ENCODE measurements at places on chromosomes 7 and 10.

DNA sequence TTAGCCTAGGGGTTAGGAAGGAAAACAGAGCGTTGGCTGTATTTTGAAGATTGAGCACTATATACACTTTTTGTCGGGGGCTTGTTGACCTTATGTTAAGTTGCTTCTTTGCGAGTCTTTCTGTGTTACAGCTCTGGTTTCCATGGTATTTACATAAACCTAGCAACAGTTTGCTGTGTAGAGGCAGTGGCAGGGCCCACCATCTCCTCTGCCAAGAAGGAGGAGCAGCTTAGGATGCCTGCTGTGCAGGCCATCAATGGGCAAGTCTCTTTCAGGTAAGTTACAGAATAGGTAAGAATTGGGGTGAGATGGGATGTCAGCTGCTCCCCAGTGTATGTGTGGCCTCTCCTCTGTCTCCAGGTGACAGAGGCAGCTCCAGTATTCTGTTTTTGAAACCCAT lies 485.5 kb downstream of the LRMDA start:
- no peak for DNase-seq

- no peak for DNase-seq
These were observed 45.6 kb downstream of the AP3M1 start for GRCh38 chr10:74104996-74105395.

DNA sequence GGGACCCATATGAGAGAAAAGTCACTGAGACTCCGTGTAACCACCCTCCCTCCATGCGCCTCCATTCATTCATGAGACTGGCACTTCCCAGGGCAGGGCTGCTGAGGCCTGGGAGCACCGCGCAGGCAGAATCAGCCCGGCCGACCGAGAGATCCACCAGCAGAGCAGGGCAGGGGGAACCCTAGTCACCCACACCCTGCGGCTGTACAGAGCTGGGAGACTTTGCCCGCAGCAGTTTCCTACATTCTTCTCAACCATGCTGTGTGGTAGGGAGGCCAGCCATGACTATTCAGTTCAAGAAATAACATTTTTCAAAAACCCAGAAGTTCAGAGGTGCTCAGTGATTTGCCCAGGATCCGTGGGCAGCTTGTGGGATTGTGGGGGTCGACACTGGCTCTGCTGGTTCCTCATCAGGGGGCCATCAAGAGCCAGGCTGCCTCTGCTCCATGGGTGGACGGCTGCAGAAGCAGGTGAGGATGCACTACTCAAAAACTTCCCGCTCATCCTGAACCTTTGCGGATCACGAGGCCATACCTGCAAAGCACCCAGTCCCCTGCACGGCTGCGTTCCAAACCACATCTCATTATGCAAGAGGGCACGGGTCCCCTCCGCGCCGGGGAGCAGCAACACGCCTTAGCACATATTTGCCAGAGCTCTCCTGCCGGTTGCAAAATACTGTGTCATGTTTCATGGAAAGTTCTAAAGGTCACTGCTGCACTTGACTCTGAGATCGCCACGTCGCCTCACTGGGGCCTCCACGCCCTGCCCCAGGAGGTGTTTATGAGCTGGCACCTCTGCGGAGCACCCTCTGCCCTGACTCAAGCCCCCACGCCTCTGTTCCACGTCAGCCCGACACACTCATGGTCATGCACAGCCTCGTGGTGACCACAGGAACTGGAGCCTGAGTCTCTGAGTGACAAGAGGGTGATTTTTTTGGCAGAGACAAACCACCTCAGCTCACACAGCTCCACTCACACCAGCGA lies 132.0 kb downstream of the PRKAG2 start:
- DNase-seq, result no peak

DNA sequence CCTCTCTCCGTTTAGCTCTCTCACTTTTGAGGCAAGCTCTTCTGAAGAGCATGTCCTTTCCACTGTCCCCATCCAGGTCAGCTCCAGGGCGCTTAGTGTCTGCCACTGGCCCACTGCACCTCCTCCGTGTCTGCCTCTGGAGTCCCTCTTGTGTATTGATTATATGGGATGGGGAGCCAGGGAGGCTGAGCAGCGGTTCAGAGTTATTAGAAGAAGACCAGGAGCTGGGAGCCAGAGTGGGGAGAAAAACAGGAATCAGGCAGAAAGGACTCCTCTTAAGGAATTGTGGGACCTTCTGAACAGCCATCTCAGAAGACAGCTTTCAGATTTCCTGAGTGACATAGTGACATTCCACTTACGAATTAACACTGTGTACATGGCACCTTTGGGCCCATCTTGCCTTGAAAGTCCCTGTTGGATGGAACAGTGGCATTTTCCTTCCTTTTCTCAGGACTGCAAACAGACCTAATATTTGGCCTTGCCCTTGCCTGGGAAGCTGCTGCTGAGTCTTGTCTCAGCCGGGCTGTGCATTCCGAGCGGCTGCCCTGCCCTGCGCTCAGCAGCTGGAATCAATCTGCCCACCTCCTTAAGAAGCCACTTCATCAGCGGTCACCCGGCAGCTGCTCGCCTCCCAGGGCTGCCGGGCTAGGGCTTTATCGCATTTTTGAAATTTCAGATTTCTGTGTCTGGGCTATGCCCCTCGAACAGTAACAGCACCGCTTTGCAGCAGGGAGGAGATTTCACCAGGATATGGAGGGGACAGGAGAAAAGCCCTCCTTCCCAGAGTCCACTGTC lies 81.1 kb upstream of the PRKG1 start:
- no peak for DNase-seq

DNA sequence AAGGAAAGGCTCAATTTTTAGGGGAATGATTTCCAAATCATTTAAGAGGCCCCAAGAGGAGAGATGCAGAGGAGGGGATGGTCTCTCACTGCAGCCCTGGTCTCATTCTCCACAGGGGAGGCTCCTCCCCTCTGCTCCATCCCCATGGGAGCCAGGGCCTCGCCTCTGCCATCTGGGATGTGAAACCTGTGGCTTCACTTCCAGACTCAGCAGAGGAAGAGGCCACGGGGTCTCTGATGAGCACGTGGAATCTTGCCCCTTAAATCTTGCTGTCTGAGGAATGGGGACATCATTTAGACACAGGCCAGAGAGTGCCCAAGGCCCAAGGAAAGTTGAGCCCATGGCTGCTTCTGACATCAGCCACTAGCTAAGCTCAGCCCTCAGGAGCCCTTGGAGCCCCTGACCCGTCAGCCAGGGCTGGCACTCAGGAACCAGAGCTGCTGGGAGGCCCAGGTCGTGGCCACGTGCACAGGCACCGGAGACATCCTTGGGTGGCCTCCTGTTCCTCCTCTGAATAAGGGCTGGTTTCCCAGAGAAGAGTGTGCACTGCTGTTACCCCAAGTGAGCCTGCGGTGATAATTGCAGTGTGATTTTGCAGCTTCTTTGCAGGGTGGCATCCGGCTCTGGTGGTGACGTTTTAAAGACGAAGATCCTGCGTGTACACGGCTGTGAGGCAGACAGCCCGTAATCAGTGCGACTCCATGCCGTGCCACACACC lies 50.5 kb downstream of the VIPR2 start:
- DNase-seq, result no peak

DNA sequence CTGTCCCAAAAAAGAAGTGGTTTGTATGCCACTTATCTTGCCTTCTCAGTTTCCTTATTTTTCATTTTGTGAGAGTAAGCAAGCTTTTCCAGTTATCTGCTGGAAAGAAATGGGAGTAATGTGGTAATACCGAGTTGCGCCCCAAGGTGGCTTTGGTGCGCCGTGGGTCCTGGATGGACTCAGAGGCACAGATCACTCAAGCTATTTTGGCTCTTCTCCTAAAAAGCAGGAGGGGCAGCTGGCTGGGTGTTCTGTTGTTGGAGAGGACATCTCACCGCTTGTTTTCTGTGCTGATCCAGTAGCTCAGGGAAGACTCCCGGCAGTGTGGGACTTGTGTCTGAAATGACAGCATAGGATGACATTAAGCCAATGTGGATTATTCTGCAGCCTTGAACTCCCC lies 16.4 kb downstream of the PRKRIP1 start:
- DNase-seq, result no peak

DNA sequence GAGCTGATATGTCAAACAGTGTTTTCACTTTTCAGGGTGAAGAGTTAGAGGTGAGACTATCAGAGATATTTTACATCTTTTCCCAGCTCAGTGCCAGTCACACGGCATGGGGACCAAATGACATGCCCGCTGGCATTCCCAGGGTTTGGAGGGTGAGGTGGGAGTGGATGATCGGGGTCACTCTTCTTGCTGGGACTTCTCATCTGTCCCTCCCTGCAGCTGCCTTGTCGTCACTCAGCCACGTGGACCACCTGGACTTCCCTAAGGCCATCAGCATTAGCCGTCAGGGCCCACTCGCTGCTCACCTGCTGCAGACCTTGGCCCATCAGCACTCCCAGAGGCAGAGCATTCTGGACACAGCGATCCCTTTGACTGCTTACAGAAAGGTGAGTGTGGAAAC lies 301.8 kb downstream of the DNAJB6 start:
- no peak for DNase-seq

DNA sequence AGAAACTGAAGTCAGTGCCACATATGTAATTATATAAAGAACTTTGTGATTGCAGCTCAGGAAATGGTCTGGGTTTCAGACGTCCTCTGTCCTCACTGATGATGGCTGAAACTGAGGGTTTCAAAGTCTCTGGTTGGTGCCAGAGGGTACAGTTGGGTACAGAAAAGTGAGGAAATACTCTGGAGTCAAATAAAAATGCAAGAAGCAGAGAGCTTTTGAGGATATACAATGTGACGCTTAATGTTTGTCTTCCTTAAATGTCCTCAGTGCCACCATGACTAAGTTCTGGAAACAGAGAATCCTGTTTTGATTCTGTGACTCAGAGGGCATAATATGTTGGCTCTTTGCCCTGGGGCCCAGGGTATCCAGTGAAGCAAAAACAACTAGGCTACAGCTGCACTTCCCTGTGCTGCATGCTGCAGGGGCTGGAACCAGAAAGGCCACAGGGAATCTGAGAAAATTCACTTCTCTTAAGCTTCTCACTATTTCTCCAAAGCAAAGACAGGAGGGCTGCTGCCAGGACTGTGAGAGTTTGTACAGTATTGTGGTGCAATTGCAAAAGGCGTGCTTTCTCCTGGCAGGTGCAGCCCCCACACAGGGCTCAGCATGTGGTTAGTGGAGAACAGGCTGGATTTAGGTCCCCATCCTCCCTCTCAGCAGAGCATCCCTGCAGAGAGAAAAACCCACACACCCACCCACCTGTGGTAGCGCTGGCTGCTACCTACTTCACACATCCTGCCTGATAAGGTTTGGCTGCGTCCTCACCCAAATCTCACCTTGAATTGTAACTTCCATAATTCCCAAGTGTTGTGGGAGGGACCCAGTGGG lies 169.5 kb upstream of the SVIL start:
- no peak for DNase-seq

DNA sequence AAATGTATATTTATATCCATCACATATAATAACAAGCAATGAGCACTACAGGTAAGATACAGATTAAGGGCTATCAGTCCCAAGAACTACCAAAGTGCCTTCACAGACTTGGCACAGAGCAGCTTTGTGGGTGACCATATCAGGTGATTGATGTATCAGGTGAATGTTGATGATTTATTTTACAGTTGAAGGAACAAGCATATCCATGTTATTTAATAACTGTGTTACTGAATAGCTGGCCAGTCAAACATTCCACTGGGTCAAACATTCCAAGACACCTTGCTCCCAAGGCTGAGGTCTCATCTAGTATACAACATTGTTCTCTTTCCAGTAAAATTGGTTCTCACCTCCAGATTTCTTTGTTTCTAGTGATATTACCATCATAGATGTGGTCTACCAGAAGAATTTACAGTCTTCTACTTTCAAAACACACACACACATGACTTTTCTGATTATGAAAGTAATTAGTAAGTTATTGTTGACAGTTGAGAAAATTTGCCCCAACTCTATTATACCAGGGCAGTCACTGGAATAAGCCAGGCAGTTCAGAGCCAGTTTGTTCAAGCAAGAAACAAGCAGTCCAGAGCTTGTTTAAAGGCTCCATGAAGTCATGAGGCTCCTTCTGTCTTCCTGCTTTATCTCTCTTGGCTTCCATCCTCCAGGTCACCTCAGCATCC lies 68.2 kb downstream of the ELAPOR2 start:
- no peak for DNase-seq

DNA sequence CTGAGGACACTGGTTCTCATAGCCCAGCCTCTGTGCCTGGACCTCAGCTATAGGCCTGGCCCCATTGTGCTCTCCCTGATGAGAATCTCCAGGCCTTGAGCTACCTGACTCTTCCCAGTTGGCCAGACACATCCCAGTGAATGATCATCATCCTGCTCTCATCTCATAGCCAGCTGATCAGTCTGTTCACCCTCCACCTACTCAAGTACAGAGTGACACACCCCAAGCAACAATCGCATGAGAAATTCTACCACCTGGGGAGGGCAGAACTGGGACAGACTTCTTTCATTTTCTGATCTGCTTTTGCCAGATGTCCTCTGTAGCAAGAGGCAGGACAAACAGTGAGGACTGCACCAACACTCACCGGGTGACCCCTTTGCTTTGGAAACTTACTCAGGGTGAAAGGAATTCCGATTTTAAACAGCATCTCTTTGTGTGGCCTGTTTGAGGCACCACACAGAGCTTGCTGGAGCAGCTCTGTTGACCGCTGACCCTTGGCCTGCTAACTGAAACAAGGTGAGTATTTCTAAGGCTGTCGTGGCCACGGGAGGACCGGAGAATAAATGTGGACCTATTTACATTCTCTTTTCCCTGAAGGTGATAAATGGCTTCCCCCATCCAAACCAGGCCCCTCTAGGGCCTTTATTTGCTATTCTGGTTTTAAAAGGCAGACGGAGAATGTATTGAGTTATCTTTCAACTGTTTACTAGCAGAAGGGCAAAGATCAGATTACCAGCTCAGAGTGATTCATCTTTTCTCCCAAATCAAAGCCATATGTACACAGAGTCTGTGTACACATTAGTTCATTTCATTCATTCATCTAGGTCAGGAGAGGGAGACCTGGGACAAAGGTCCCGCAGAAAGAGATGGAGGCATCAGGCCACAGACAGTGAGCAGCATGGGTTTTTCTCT lies 181.4 kb upstream of the TNS3 start:
- DNase-seq, result no peak

- DNase-seq, result no peak
These were observed 155.9 kb downstream of the FGFR2 start for GRCh38 chr10:121442086-121442935.

GRCh38 chr7:138138244-138138643 lies 62.0 kb downstream of the AKR1D1 start:
- no peak for DNase-seq

DNA sequence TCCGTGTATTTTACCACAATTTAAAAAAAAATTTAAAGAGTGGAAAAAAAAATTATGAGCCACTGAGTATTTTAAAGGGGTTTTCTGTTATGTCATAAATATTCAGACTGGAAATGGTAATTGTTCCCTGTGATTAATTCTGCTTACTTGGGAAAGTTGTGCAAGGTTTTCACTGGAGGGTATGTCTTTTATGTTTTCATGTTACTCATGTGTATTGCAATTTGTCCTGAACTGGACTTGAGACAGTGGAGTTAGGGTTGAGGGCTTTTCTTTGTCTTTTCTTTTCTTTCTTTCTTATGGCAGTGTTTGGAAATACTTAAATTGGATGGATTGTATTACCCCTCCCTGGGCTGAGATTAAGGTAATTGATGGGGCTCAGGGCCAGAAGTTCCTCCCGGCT lies 257.7 kb downstream of the BAMBI start:
- DNase-seq, result no peak

- DNase-seq, result no peak
These were observed 52.7 kb upstream of the BTRC start for GRCh38 chr10:101301111-101301731.

All from GM12891 (cell line).